ENCODE measurements at places on chromosomes 16 and 17.

GRCh38 chr17:63365366-63366240, 80.5 kb downstream of the CYB561 start:
- no peak for DNase-seq

- no peak for DNase-seq
Observed at GRCh38 chr17:27586203-27586721, 44.7 kb upstream of the LGALS9 start.

DNA sequence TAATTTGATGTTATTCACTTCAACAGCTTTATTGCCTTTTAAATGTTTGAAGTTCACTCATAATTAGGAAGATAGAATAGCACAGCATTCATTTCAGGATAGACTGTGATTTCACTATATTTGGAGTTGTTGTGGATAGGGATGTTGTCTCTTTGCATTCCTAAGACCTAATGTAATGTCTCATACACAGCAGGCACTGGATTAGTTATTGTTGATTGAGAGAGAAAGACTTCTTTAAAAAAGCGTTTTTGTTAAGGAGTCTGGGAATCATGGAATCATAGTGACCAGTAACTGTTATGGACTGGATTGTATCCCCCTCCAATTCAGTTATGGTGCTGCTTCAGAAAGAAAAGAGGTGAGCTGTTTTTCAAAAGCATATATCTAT, 122.0 kb downstream of the USP22 start:
- DNase-seq = no peak

GRCh38 chr17:7312432-7313087, 2.6 kb downstream of the GPS2 start:
- DNase-seq = no peak

GRCh38 chr17:9185142-9185541, 163.8 kb downstream of the NTN1 start:
- DNase-seq = no peak

GRCh38 chr17:72782985-72783701, 309.3 kb downstream of the SLC39A11 start:
- no peak for DNase-seq

GRCh38 chr17:14469971-14470370, 169.1 kb downstream of the HS3ST3B1 start:
- no peak for DNase-seq

DNA sequence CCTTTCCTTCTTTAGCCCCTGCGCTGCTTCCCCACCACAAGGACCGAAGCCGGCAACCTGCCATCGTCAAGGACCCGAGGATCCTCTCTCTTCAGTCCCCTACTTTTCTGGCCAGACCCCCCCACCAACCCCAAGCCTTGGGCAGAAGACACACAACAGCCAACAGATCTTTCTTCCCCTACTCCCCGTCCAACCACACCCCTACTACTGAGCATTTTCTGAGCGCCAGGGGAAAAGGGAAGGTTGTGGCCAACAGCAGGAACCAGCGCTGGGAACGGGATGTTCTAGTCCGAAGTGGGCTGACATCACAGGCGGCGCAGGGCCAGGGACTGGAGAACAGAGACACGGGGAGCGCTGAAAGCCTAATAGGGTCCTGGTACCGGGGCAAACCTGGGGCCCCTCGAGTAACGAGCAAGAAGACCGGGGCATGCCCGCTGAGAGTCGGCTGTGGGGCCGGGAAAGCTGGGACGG, 528 bp downstream of the PER1 start:
- DNase-seq = peak; percentile 65

DNA sequence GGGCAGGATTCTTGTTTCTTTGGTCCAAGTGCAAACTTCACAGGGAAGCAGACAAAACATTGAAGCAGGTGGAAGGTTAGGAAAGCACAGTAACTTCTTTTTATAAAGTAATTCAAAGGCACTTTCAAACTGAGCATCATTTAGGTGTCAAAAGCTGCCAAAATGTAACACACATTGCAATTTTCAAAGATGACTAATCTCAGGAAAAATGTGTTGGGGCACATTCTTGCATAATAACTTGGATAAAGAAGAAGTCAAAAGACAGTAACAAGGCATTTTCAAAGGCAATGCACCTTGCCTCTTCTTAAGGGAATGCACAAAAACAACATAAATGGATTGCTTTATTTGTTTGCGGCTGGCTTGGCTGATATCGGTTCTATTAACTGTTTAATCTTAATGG, 3.6 kb downstream of the KCNJ2 start:
- DNase-seq = no peak

DNA sequence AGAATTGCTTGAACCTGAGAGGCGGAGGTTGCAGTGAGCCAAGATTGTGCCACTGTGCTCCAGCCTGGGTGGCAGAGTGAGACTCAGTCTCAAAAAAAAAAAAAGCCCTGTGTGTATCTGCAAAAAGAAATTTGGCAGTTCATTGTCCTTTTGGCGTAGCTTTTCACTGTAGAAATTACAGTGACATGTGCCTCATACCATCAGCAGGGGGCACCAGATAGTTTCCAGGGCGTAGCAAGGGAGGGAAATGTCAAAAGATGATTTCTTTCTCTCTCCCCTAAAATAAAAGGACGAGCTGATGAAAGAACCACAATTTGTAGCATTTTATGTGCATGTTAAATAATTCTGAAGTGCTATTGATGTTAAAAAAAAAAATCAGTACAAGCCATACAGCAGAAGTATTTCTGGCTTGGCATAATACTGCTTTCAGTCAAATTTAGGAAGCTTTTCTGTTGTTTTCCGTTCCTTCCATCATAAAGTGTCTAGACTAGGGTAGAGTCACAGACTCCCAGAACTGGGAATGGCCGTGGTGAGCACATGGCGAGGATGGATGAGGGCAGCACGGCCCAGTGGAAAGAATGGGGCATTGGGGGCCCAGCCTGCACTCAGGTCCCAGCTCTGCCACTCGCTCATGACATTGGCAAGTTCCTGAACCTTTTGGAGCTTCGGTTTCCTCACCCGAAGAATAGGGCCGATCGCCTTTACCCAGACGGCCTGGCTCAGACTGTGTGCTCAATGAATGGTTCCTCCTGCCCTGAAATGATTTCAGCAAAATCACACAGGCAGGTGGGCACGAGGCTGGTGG, 59.8 kb upstream of the RPH3AL start:
- peak; percentile 70 for DNase-seq

DNA sequence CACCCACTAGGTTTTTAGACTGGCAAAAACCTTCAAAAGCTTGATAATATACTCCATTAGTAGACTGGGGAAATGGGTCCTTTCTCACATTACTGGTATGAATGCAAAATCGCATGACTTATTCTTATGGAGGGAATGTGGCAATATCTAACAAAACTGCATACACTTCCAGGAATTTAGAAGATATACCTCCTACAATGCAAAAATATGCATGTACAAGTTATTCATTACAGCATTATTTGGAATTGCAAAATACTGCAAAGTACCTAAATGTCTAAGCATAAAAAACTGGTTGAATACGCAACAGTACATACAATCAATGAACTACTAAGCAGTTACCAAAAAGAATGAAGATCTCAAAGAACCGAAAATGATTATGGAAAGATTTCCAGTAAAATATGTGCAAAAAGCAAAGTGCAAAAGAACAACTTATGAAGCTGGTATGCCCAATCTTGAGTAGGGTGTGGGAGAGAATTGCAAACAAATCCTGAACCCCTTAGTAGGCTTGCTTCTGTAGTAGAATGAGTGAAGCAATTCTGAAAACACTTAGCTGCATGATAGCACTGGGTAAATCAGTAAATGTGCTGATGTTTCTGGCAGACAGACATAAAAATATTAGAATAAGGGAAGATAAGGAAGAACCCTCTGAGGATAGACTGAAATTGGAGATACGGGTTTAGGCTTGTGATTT, 180.1 kb downstream of the PARN start:
- DNase-seq = no peak

Measured in stimulated activated CD8-positive, alpha-beta memory T cell treated with anti-CD3 and anti-CD28 coated beads, Interleukin-4, amount 100 ng/mL, for 48 hours (primary cell).